ENCODE measurements at places on chromosomes 13 and 19. TPM values are rescaled to one million over a fixed set of nuclear protein-coding genes. Genes with fewer than 3 reads are reported as not detected.

The RTBDN gene
- not detected for total RNA-seq

The DAND5 gene
- total RNA-seq = not detected

The ZNF345 gene
- total RNA-seq = 2.5 TPM

The ZFP14 gene
- 2.3 TPM for total RNA-seq

The FOXO1 gene
- 5.0 TPM for total RNA-seq

The KCNC3 gene
- 0.15 TPM for total RNA-seq

Measured in Daoy (cell line).